ENCODE measurements at places on chromosomes 3 and 15.
A peak's percentile ranks its signal among the peaks of the same experiment; 100 is the strongest.

- no peak for DNase-seq
Observed at GRCh38 chr3:136247436-136247835, 2.7 kb upstream of the PCCB start.

- no peak for DNase-seq
Observed at GRCh38 chr15:70214276-70214675, 116.6 kb upstream of the TLE3 start.

DNA sequence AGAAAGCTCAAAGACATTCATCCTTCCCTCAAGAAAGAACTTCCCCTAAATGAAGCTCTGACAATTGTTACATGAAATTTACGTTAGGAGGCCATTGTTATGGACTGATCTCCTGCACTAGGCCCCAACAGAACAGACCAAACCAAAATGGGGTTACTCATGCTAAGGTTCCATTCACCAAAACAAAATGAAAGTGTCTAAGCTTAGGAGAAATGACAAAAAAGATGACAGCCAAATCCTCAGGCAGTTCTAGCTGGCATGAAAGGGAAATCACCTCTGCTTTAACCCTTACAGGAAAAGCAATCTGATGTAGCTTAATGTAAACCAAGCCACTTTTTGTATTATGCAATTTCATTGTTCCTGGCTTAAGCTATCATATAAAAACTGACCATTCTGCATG, 271.2 kb downstream of the MAGI1 start:
- DNase-seq = no peak

- DNase-seq = no peak
Observed at GRCh38 chr3:134235577-134236076, 15.0 kb downstream of the RYK start.

DNA sequence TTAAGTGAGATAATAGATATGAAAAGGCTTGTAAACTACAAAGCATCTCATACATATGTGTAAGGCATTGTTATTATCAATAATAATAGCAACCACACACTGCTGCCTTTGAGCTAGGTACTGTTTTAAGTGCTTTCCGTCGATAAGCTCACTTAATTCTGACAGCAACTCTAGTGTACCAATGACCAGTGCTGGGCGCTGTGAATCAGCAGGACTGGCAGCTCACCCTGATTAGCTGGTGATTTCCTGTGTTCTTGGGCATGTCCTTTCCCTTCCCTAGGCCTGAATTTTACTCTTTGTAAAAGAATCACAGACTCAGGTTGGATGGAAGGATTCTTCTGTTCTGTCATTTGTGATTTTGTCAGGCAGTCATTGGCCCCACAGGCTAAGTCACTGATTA, 215.6 kb downstream of the LPP start:
- no peak for DNase-seq

- peak; percentile 61 for DNase-seq
Observed at GRCh38 chr15:75542386-75542797, 36.7 kb downstream of the PTPN9 start.

DNA sequence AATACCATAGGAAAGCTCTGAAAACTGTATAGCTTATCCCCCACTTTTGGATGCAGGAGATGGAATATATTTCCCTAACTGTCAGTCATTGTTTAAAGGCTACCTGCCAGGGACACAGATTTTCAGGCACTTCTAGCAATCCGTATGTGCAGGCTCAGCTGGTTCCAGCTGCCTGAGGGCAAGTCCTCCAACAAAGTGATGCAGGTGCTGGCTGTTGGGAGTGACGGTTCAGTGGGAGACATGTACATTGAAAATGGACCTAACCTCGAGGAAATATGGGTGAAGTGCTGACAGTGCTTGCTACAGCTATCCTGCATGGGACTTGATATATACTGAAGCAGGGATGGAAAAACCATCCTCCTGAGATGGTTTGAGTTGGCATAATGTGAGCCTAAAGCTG, 153.1 kb upstream of the GAP43 start:
- DNase-seq = no peak

- DNase-seq = no peak
Observed at GRCh38 chr15:70906842-70907241, 14.2 kb downstream of the LRRC49 start.

DNA sequence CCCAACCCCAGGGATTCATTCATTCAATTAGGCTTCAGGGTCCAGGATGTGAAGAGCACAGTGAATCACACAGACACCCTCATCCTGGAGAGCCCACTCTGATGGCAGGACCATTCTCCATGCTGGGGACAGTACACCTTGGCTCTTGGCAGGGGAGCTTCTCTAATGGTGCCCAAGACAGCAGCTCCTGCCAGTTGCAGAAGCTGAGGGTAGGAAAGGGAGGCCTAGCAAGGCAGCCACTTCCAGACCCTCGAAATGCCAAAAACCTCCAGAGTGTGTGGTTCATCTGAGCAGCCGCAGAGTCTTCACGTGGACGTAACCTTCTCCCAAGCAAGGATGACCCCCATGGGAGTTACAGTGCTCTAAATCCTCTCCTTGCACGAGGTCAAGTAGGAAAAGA, 186.2 kb downstream of the XXYLT1 start:
- no peak for DNase-seq

DNA sequence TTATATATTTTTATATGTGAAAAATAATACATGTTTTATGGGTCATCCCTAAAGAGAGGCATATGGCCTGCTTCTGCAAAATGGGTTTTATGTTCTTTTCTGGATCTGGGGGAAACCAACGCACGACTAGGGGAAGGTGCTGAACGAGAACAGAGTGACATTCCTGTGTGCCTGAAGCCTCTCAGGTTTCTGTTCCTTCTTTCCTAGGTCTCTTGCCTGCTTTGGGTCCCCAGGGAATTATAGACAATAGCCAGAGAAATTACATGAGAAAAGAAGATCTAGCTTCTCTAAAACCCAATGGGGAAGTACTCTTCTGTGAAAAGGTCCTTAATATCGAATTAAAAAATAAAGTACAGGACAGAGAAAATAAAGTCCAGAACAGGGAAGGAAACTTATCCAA, 66.5 kb downstream of the IGSF11 start:
- DNase-seq = no peak

DNA sequence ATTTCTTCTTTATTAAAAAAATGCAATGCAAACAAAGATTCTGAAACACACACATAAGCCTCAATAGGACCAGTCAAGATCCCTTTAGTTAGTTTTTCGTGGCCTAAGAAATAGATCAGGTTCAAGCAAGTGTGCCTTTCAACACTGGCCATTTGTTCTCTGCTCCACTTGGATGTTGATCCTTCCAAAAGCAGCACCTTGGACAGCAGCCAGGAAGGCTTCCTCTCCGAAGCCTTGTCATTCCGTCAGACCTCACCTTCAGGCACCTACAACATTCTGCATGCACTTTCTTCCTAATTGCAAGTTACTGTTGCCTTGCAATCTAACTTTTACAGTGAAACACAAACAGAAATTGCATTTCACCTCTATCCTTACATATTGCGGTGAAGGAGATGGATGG, 155.9 kb upstream of the FEZF2 start:
- DNase-seq = peak; percentile 27

- DNase-seq = no peak
Observed at GRCh38 chr15:57437564-57437963, 61.3 kb downstream of the CGNL1 start.

GRCh38 chr3:46667657-46668056, 25.8 kb downstream of the ALS2CL start:
- DNase-seq = no peak

DNA sequence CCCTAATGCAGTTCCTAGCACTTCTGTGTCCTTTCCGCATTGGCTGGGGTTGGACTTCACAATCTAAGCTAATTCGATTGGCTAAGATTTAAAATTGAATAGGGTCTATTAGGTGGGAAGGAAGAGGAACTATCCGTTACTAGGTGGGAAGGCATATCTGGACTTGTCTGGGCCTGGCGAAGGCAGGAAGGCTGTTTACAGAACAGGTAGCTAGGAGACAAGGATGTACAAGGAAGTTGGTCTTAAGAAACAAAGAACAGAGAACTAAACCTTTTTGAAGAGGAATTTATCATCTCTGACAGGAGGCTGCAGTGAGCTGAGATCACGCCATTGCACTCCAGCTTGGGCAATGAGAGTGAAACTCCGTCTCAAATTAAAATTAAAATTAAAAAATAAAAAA, 17.3 kb upstream of the ATG7 start:
- DNase-seq = no peak

DNA sequence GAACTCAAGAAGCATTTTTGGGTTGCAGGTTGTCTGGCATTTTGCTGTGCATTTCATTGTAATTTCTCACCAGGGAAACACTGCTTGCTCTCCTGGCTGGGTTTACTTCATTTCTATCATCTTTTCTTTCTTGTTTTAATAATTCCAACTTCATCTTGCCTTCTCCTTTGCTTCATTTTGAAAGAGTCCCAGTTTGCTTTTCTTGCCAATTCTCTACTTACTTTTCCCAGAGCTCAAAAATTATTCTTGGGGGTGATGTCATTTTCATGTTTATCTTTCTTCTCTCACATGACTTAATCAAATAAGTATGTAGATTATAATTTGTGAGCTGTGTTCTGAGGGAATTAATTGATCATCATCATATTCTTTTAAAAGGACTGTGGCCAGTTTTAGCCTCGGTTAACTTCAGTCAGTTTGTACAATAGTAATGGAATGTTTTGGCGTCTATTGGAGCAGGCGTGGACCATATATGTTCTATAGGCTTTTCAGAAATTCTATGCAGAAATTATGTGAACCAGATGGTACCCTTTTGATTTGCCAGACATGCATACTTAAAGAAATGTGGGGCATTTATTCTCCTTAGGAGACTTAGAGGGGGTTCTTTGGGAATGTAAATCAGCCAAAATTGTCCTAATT, 30.1 kb downstream of the SH3GL3 start:
- no peak for DNase-seq

- DNase-seq = no peak
Observed at GRCh38 chr3:60090548-60090947, 1040.7 kb upstream of the CFAP20DC start.
